ENCODE measurements at places on chromosomes 4 and X. TPM values are rescaled to one million over a fixed set of nuclear protein-coding genes. Genes with fewer than 3 reads are reported as not detected.

TLR7 gene
- 3.5 TPM for total RNA-seq

LPAR4 gene
- 6.0 TPM for total RNA-seq

NKX3-2 gene
- not detected for total RNA-seq

ZXDA gene
- 21.2 TPM for total RNA-seq

PRDM8 gene
- total RNA-seq = 5.3 TPM

All from diencephalon (tissue), 1 donor.